ENCODE measurements at places on chromosomes 5 and 9.

DNA sequence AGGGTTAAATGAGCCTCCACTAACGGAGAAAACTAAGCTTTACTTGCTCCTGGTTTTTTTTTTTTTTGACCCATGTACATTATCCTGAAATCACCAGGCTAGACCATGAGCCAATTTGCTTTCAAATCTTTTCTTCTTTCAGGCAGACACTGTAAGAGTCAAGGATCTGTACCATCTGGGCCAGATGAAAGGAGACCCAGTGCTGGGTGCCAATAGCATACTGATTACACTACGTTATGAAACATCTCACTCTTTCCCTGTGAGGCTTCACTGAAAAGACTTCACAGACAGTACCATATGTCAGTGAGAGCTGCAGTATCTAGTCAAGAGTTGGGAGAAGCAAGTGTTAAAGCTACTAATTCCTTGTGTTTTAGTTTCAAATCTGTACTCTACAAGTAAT is 161.2 kb upstream of the PTPRD start:
- no peak for DNase-seq

DNA sequence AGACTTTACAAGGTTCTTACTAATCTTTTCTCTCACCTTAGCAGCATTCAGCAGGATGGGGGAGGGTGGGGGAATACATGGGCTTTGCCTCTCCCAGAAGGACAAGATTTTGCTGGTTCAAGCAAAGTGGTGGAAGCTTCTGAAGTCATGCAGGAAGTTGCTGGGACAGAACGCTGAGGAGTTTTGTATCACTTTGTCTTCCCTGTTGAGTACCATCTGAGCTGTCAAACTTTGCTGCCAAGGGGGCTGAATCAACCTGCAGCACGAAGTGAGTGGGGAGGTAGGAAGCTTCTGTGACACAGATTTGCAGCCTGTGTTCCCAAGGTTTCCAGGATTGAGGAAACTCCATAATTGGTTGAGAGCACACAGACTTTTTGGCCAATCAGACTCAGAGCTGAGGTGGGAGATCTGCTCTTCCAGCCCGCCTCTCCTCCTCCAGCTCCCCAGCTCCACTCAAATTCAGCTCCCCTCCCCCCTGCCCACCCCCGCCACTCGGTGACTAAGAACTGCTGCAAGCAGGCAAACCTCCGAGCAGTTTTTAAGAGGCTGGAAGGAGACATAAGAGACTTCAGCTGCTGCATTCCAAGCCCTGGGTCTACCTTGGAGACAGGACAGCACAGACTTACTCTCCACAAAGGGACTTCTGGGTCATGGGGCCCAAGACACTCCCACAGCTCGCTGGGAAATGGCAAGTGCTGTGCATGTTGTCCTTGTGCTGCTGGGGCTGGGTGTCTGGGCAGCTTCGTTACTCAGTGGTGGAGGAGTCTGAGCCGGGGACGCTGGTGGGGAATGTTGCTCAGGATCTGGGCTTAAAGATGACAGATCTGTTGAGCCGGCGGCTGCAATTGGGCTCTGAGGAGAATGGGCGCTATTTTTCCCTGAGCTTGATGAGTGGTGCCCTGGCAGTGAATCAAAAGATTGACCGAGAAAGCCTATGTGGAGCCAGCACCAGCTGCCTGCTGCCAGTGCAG is at the start of gene PCDHGC5:
PCDHGC5 (plus strand) TSS at position 491 of the 971 bp plus-strand sequence; CDS start at position 651, 160 bp downstream.
- DNase-seq: no peak

DNA sequence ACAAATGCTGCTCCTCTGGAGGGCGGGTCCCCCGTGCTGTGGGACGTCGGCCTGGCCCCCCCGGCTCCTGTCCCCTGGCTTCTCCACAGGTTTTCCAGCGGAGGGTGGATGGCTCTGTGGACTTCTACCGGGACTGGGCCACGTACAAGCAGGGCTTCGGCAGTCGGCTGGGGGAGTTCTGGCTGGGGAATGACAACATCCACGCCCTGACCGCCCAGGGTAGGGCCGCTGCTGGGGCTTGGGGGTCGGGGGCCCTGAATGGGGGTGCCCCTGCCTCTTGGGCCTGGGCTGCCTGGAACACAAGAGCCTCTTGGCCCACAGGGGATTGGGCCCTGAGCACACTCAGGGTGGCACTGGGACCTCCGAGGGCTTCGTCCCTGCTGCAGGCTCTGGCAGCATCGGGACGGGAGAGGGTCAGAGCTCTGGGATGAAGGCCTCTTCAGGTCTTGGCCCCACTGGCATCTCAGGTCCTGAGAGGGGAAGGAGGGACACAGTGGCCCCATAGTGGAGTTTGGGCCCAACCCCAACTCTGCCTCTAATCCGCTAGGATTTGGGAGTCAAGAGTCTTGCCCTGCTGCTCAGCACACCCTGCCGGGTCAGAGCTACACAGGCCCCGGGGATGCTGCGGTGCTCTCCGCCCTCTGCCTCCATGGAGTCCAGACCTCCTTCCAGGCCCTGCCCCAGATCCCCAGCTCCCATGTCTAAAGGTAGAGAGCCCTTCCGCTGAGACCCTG is 5.2 kb downstream of the FCN2 start:
- no peak for DNase-seq

DNA sequence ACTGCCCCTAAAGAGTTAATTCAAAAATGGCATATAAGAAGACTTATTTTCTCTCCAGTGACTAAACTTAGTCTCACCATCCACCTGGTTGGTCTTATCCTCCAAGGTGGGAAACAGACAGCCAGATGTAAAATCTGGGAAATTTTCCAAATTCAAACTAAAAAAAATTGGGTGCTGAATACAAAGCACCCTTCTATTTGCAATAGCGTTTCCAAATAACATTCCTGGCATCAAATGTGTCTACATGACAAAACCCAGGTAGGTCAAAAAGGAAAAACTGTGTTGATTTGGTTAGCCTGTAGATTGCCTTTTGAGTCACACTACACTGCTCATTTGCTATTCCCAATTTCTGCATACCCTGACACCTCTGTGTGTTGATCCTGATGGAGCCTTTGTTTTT is 252.2 kb downstream of the NR2F1-AS1 start:
- DNase-seq: no peak

Measured in stimulated activated CD8-positive, alpha-beta memory T cell treated with anti-CD3 and anti-CD28 coated beads, Interleukin-12 subunit alpha, Interleukin-12 subunit beta, amount 100 ng/mL, for 4 hours (primary cell).